ENCODE measurements at places on chromosomes 5 and 9.

- DNase-seq = no peak
Measured at GRCh38 chr5:50700706-50701105, 34.3 kb downstream of the PARP8 start.

DNA sequence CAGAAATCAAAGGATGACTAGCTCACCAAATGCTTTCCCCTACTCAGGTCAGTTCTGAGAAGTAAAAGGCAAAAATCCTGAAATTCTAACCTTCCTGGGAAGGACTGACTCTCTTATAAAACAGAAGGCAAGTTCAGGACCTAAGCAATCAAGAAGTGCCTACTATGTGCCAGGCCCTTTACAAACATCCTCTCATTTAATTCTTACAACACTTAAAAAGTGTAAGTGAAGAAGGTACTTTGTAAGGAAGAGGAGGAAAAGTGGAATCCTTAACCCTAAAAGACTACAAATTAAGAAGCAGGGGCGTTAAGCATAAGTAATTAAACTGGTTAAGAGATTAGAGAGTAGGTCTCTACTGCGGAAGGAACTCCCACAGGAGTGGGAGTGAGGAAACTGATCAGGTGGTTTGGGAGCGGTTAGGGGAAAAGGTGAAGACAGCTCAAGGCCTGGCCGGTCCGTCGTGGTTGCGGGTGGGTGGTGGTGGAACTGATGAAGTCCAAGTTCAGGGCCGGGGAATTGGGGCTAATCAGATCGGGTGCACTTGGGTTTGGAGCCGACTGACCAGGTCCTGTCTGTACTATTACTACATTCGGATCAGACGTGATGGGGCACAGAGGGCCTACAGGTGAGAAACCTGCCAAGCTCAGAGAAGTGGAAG lies 839 bp downstream of the MED27 start:
- DNase-seq = no peak

- DNase-seq = no peak
Measured at GRCh38 chr5:107538331-107538730, 132.4 kb downstream of the EFNA5 start.

DNA sequence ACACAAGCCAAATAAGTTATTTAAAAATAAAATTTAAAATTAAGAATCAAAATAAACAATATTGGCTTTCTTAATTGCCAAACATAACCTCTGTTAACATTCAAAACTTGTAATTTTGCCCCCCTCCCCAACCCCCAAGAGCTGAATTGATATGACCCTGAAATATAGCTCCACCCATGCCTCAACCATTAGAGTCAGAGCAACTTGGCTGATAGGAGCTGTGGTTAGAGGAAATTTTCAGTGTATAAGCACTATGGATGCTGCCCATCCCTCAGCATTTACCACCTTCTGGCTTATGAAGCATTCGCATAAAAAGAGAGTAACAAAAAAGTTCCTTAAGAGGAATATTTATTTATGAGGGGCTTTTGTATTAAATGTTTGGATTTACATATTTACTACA lies 6.1 kb downstream of the POC5 start:
- DNase-seq = no peak

- DNase-seq = no peak
Measured at GRCh38 chr5:169906745-169907649, 73.3 kb downstream of the INSYN2B start.

GRCh38 chr5:14855366-14855765 lies 16.2 kb downstream of the ANKH start:
- DNase-seq = no peak

DNA sequence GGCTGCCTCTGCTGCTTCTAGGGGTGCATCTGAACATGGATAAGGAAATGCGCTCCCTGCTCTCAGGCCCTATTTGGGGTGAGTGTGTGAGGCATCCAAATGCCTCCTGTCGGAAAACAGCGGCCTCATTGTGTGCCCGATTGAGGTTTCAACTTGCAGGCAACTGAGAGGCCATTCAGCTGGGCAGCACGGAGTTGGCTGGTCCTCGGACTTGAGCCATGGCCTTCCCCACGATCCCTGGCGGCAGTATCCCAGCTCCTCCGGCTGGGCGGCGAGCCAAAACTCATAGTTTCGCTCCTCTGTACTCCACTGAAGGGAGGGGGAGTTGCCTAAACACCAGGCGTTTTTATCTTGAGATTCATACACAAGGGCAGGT lies 597.3 kb upstream of the SGCD start:
- DNase-seq = no peak

DNA sequence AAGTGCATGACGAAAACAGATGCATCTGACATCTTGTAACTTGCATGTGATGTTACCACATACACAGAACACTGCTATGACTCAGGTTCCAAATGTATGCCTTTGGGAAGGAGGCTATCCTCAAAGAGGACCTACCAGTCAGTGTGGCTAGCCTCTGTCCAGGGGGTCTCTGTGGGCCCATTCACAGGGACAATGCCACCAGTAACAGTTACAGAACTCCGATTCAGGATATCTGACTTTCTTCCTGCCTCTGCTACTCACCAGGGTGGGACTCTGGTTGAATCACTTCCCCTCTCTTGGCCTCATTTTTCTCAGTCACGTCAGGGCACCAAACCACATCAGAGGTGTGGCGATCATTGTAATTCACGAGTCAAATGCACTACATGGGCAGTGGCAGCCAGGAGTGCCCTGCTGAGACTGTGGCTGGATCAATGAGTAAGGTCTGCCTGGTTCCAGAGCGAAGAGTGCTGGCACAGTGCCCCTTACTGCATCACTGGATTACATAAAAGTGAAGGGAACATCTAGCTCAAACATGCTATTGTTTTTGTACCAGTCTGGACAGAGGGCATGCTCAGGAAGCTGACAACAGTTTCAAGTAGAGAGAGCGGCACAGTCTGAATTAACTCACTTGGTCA lies 13.2 kb downstream of the ATOX1 start:
- no peak for DNase-seq

GRCh38 chr9:133780962-133781827 lies 43.0 kb upstream of the SARDH start:
- no peak for DNase-seq

DNA sequence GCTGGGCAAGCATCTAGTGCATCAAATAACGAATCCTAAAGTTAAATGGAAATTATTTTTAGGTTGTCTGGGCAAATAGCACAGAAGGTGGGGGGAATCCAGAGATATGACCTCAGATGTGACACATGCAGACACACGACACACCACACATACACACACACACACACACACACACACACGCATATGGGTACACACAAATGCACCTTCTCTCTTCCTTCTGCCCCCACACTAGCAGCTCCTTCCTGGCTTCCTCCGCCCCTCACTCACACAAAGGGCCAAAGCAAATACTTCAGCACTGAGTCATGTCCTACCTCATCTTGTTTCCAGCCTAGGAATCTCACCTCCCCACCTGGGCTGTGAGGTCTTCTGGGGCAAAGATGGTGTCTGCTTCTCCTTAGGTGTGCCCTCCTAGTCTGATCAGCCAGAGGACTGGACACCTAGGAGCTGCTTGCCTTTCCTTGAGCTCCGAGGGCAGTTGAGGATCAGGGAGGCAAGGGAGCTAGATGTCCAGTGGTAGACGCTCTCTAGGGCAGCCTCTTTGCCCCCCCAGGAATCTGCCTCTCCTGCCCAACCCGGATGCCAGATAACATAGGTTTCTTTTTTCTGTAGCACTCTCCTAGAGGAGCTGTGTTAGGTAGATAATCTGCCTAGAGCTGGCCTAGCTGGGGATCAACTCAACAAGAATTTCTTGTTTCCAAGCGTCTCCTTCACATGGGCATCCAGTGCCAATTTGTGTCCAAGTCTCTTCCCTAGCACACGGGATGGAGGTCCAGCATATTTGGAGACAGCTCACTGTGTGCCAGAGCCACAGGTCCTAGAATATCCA lies 14.3 kb upstream of the JADE2 start:
- DNase-seq = no peak

- DNase-seq = peak; percentile 64
Measured at GRCh38 chr9:127698985-127699670, 7.7 kb upstream of the CFAP157 start.

- DNase-seq = peak; percentile 78
Measured at GRCh38 chr9:136902259-136902821, 16.0 kb downstream of the TRAF2 start.

- no peak for DNase-seq
Measured at GRCh38 chr5:136222580-136223235, 29.7 kb upstream of the SMIM32 start.

DNA sequence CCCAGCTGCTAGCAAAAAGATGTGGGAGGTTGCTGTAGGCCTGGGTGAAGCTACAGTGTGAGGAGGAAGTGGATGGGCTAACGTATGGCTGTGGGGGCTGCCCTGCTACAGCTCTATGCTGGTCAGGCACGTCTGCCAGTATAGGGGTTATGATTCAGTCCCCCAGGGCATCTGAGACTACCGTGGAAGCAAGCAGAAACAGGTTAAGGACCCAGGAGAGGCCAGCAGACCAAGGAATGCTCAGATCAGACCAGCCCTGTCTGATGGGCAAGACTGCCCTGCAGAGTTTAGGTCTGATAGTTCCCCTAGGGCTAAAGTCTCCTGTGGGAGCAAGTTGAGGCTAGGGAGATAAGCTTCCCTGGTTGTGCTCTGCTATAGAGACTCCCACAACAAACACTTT lies 416.1 kb upstream of the CTNND2 start:
- DNase-seq = no peak
